Hematopoietic multipotent progenitor cell (in vitro differentiated cells): ENCODE measurements at places on chromosomes 12 and 14.

- DNase-seq = no peak
These were observed 54.4 kb upstream of the BMP4 start for GRCh38 chr14:54010981-54011380.

DNA sequence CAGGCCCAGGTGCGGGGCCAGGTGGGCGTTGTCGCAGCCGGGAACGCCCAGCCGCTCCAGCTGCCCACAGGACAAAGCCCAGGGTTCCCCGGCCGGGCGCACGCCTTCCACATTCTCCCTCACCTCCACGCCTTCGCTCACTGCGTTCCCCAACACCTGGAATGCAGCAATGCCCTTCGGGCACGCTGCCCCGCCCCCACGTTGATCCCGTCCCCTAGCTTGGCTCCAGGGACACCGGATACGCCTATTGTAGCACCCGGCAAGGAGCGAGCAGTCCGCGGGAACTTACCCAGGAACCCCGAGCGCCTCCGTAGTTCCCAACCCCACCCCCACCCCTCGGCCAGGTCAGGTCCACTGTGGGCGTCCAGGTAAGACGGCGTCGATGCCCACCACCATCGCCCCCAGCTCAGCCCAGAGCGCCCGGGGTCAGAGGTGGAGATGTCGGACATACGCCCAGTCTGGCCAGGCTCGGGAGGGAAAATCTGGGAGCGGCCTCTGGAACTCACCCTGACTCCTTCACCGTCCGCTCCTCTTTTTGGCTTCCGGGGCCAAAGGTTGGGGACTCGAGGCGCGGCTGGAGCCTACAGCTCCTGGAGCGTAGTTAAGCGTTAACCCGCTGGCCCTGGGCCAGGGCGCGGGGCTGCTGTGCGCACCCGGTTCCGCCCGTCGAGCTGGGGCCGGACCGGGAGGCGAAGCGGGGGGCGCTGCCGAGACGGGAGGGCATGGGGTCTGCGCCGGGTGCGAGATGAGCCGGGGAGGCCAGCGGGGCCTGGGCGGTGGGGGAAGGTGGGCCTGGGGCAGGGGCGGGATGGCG is 594 bp upstream of the CEP170B start:
- DNase-seq = peak; percentile 19

DNA sequence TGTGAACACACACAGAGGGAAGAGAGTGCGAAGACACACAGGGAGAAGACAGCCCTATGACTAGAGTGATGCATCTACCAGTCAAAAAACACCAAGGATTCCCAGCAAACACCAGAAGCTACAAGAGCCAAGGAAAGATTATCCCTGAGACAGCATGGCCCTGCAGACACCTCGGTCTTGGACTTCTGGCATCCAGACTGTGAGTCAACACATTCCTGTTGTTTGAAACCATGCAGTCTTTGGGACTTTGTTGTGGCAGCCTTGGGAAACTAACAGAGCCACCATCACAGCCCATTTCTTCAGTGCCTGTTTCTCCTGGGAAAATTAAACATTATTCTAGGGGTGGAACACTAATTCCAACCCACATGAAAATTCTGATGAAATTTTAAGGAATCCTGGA is 220.6 kb downstream of the GXYLT1 start:
- no peak for DNase-seq

- DNase-seq = no peak
These were observed 48.8 kb upstream of the KRR1 start for GRCh38 chr12:75560167-75560566.

DNA sequence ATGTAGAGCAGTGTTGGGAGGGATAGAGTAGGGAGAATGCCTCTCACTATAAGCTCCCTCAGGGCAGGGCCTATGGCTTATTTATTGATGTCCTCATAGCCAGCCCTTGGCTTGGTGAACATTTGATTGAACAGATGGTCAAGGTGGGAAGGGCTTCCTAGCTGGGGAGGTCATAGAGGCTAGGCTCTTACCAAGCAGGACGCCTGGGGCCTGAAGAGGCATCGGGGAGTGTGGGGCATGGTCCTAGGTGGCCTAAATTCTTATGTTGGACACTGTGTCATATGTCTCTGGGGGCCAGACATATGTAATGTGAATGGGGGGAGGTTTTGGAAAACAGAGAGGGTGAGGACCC is 17.9 kb upstream of the KRT86 start:
- no peak for DNase-seq

DNA sequence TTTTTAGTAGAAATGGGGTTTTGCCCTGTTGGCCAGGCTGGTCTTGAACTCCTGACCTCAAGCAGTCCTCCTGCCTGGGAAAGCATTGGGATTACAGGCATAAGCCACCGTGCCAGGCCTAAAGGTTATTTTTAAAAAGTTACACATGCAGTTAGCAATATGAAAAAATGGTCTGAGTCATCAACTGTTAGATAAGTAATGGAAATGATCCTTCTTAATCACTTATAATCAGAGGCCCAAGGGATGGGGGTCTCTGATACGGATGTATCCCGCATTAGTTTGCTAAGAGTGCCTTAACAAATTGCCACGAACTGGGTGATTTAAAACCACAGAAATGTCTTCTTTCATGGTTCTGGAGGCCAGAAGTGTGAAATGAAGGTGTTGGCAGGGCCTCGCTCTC is 54.1 kb upstream of the FERMT2 start:
- DNase-seq = no peak

- no peak for DNase-seq
These were observed 36.6 kb downstream of the ACTN1 start for GRCh38 chr14:68942296-68943035.

- no peak for DNase-seq
These were observed 83.3 kb downstream of the DAAM1 start for GRCh38 chr14:59271734-59272133.

- no peak for DNase-seq
These were observed 994 bp downstream of the SRP54 start for GRCh38 chr14:34983786-34984185.

GRCh38 chr14:65803885-65804284 is 391.4 kb downstream of the FUT8 start:
- DNase-seq = no peak

- peak; percentile 9 for DNase-seq
These were observed at the start of gene ACSS3 for GRCh38 chr12:81077686-81078441. ACSS3 (plus strand) TSS chr12:81078079; CDS start chr12:81078121, 42 bp downstream.

- no peak for DNase-seq
These were observed 339.3 kb downstream of the DAD1 start for GRCh38 chr14:22249770-22250169.

- no peak for DNase-seq
These were observed 9.9 kb downstream of the SERPINA10 start for GRCh38 chr14:94282991-94283723.

DNA sequence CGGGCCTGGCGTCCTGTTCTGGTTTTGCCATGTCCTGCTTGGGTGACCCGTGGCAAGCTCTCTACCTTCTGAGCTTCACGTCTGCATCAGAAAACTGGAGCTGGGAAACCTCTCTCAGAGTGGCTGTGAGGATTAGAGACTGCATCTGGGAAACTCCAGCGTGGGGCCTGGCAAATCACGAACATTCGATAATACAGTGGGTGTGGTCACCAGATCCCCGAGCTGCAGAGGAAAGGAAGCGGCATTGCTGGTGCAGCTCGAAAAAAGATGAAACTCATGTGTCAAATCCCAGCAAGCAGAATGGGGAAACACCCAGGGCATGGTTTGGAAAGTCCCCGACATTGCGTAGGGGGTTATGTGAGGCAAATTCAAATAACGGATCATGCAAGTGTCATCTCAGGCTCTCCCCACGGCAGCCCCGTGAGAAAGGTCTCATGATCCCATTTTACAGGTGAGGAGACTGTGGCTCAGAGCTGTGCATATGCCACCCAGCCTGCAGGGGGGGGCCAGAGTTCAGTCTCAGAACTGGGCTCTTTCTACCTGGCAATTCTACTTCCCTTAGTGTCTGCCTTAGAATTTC is 98.1 kb upstream of the VRK1 start:
- no peak for DNase-seq

DNA sequence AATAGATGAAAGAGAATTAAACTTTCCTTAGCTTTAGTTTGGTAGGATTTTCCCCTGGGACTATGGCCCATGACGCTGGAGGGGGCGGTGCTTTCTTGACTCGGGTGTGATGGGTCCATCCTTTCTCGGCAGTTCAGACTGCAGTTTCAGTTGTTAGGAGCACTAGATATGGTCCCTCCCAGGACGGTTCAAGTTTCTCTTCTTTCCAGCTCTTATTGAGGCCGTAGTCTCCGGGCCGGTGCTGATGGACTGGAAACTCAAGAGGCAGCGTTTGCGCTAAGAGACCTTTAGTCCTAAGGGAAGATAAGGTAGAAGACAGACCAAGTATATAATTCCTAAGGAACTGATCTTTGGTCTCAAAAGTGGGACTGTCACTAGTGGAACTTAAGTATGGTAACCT is 111.2 kb downstream of the RIN3 start:
- no peak for DNase-seq

GRCh38 chr12:2768224-2768961 is 26.4 kb upstream of the FKBP4 start:
- no peak for DNase-seq
